Myocyte (in vitro differentiated cells): ENCODE measurements at places on chromosomes 4 and X.
A peak's percentile ranks its signal among the peaks of the same experiment; 100 is the strongest.

- peak; percentile 53 for DNase-seq
These were observed 44.5 kb upstream of the WDR1 start for GRCh38 chr4:10161146-10161545.

DNA sequence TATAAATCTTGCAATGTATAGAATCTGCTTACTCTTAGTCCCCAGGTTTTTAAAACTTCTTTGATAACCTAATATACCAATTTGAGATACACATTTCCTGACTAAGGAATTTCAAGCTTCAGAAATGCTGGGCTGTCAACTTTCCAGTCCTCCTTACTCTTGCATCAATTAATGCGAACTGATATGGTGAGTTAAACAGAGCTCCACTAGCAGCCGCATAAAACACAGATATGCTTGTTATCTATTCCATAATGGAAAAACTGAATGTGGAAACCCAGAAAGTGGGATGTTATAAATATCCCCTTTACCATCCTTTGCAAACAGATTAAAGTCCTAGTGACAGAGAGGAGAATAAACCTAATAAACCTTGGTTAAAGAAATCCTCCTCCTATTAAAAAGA lies 1913.7 kb downstream of the STIM2 start:
- no peak for DNase-seq

GRCh38 chr4:184136525-184136924 lies 81.1 kb downstream of the ENPP6 start:
- no peak for DNase-seq

- peak; percentile 36 for DNase-seq
These were observed at the start of gene CFI for GRCh38 chr4:109801895-109802319. Gene CFI (minus strand): TSS chr4:109801999. CDS start chr4:109801971, 28 bp downstream.

DNA sequence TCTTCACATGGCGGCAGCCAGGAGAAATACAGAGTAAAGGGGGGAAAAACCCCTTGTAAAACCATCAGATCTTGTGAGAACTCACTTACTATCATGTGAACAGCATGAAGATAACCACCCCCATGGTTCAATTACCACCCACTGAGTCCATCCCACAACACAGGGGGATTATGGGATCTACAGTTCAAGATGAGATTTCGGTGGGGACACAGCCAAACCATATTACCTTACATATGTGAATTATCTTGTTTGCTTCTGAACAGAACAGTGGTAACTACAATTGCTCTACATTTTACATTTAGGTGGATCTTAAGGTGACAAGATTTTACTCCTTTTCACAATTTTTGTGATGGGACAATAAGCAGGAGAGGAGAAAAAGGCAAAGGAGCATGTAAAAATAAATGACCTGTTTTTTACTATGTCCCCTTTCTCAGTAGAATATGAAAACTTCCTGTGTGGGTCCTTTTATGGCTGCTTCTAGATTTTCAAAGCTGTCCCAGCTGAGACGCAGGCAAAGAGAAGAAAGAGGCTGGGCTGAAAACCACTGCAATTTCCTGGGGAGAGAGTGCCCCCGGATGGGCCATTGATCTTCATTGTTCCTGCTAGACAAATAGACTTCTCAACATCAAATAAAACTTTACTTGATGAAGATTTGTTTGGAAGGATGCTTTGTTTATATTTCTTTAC lies 45.9 kb upstream of the PGM2 start:
- DNase-seq = no peak

GRCh38 chr4:52915191-52915590 lies 53.1 kb downstream of the RASL11B start:
- no peak for DNase-seq
